Stimulated activated CD8-positive, alpha-beta memory T cell treated with anti-CD3 and anti-CD28 coated beads, Interleukin-4, amount 100 ng/mL, for 1 hour (primary cell): ENCODE measurements at places on chromosomes 11 and 22.

DNA sequence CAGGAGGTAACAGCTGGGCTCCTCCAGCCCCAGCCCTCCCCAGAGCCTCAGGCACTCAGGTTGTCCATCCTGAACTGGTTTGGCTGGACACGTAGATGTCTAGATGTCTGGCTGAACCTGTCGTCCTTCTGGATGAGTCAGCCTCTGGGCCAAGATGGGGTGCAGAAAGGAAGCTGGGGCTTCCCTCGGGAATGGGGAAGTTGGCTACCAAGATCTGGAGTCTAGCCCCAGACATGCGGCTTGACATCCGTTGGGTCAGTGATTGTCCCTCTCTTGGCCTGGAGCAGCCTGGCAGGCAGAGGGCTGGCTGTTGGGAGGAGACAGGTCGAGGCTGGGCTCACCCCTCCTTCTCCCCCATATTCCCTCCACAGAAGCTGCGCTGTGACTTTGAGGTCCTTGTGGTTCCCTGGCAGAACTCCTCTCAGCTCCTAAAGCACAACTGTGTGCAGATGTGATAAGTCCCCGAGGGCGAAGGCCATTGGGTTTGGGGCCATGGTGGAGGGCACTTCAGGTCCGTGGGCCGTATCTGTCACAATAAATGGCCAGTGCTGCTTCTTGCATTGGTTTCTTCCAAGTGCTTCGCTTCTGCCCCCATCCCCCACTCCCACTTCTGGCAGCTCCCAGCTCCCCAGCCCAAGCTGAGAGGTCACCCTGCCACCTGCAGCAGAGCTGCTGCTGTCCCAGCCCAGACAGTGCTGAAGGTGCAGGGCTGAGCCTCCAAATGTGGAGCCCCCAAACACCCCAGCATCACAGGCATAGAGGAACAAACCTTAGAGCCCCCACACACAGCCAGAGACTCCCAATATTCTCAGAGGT lies 1.3 kb downstream of the CST6 start:
- DNase-seq, result no peak

DNA sequence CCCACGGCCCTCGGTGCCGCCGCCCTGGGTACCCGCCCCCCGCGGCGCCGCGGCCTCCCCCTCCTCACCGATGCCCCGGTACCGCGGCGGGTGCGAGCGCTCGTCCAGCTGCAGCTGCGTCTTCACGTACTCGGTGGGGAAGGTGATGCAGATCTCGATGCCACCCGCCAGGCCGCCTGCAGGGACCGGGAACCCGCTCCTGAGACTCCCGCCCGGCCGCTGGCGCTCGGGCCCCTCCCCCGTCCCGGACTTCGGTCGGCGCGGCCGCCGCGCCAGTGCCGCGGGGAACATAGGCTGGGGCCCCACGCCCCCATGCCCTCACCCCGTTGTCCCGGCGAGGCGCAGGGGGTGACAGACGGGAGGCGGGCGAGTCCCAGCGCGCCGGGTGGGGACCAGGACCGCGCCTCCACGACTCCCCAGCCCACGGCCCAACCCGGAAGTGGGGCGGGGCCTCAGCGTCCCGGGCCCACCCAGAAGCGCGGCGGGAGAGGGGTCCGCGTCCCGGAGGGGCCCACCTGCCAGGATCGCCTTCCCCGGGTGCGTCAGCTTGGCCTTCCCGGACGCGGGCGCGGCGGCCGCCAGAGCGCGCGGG lies 375 bp downstream of the SLC25A1 start:
- DNase-seq, result no peak

DNA sequence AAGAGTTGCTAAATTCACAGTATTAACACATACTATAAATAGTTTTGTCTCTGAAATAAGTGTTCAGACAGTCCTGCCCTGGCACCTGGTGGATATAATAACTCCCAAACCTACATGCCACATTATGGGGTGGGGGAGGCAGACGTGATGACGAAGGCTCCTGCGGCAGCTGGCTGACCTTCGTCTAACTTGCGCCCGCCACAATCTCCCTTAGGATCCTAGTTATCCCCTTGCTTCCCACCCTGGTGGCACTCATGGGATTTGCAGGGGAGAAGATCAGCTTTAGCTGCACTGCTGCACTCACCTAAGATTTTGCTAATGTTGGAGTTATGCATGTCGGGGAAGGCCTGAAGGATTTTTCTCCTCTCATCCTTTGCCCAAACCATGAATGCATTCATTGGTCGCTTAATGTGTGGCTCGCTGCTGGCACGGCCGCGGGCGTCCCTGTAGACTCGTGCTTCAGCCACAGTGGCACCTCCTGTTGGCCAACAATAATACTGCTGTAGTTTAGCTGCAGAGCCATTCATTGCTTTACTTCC lies 367.6 kb downstream of the SOX6 start:
- no peak for DNase-seq

GRCh38 chr11:4074266-4074665 lies 20.3 kb upstream of the RRM1 start:
- DNase-seq, result no peak

- no peak for DNase-seq
Observed at GRCh38 chr11:46860218-46860617, 14.1 kb upstream of the CKAP5 start.

GRCh38 chr11:110090466-110091026 lies 2.6 kb upstream of the ZC3H12C start:
- no peak for DNase-seq

DNA sequence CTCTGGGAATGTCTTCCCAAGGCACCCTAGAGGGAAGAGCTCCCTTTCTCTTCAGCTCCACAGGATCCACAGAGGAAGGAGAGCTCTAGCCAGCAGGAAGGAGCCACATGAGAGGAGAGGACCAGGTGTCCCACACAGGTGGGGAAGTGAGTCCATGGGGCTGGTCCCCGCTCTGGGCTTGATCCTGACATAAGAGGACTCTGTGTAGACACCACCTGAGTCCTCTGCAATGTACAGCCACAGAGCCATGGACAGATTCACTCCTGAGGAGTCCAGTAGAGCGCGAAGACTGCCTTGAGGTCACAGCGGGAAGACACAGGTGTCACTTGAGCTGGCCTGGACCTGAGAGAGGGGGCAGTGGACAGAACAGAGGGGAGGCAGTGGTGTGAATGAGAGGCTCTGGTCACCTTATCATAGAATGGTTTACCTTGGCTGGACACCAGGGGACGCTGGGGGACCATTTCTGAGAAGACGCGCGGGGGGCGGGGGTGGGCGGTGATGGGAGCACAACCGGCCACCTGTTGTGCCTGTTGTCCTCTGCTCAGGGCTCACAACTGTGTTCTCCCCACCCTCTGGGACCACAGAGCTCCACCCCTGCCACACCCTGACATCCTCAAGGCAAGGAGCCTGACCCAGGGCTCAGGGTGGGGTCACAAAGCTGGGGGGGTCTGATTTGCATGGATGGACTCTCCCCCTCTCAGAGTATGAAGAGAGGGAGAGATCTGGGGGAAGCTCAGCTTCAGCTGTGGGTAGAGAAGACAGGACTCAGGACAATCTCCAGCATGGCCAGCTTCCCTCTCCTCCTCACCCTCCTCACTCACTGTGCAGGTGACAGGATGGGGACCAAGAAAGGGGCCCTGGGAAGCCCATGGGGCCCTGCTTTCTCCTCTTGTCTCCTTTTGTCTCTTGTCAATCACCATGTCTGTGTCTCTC lies 128.2 kb downstream of the ZNF280B start:
- no peak for DNase-seq

GRCh38 chr22:42754658-42755057 lies 34.0 kb upstream of the A4GALT start:
- no peak for DNase-seq

DNA sequence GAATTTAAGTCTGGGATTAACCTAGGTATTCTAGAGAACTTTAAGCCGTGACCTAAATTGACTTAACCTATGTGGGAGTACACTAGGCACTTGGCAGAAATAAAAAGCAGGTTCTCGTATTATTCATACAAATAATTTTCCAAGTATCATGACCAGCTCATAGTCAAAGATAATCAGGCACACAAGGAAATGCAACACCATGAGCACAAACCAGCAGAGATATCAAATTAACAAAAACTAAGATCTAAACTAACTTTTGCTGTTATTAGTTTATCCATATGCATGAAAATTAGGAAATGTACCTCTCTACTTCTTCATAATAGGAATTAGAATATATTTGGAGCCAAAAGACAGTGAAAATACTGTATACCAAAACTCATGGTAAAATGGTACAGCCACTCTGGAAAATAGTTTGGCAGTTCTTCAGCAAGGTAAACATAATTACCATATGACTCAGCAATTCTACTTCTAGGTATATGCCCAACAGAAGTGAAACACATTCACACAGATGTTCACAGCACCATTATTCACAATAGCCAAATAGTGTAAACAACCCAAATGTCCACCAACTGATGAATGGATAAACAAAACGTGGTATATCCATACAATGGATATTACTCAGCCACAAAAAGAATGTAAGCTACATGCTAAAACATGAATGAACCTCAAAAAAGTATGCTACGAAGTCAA lies 154.1 kb downstream of the ENTHD1 start:
- DNase-seq, result no peak

DNA sequence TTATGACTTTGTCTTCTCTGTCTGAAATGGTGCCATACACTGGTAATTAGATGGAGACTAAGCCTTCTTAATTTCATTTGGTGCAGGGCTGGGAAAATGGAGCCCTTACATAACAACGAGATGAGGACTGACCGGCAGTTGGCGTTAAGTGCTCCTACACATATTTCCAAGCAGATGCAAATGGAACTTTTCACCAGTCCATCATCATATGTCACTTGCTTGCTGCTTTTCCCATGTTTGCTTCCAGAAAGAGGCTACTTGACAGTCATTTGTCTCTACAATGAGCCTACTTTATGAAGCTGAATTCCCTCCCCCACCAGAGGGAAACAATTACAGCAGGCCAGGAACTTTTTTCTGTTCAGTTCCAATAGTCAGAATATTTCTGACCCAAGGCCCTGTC lies 32.6 kb downstream of the SVIP start:
- DNase-seq, result no peak

- no peak for DNase-seq
Observed at GRCh38 chr11:64472593-64473455, 113.9 kb downstream of the RPS6KA4 start.

- DNase-seq, result no peak
Observed at GRCh38 chr11:85751724-85752123, 59.2 kb downstream of the SYTL2 start.

DNA sequence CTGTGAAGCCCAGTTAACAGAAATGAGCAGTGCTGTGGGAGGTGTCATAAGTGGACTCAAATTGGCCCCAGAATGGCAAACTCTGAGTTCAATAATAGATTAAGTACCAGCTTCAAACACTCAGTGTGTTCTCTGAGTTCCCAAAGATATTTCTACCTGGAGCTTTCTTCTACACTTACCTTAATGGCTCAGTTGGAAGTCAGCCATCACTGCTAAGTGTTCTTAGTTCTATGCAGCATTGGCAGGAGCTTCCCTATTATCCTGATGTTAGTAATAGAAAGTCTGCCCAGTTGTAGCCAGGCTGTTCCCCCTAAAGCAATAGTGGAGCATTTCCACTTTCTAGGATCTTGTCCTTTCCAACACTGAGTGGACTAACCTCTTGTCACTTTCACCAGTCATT lies 9.7 kb upstream of the PIK3IP1 start:
- no peak for DNase-seq

DNA sequence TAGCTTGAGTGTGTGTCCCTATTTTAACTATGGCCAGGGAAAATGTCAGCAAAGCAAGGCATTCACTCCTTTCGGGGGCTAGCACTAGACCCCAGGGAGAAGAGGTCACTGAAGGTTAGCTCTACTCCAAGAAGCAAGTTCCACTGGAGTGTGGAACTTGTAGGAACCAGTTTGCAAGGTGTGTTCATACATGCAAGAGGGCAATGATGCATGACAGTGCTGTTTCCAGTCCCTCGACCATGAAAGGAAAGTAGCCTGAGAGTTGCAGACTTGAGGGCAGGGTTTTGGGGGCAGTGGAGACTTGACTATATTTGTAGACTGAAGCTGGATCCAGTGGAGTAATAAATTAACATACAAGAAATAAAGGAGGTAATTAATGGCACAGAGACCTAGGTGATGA lies 21.6 kb upstream of the SLC36A4 start:
- DNase-seq, result no peak

DNA sequence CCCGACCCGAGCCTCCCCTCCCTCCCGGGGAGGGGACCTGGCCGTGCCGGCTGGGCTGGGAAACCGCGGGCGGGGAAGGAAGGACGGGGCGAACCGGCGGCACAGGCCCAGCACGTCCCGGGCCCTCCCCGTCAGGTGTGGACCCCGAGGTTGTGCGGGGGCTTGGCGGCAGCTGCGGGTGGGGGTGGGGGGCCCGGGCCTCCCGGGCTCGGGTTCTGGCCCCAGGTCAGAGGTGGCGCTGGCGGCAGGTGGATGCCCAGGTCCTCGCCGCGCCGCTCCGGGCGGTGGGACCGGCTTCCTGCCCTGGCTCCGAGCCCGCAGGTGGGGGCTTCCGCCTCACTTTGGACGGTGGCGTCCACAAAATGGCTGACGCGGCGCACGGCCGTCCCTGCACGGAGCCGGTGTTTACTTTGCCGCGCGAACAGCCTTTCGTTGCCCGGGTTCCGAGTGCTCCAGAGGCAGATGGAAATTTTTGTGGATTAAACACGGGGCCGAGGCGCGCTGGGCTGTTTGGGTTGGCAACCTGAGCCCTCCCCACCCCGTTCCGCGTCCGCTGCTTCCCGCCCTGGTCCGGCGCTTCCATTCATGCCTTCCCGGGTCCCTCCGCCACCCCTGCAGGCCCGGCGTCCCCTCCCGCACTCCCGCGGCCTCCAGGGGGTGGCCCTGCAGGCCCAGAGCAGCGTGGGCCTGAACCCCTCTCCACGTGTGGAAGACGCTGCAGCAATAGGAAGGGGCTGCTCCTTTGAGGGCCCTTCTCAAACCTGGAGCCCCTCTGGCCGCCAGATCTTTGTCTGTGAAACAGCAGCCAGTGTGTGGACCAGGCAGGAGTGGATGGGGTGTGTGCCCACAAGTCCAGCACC lies 92.0 kb upstream of the KCNQ1OT1 start:
- no peak for DNase-seq

DNA sequence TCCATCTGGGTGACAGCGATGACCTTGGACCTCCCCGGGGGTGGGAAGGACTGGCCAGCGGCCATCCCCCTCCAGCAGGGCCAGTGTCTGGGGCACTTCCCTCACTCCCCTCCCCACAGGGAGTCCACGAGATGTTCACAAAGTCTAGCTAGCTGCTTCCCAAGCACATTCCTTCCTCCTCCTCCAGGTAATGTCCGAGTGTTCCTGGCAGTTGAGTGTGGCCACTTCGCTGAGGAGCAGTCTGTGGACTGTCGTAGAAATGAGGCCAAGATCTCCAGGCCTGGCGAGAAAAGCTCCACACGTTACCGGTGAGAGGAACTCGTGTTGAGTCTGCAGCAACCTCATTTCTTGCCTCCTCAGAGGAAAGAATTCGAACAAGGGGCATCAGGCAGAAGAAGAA lies 425.5 kb downstream of the BRD1 start:
- no peak for DNase-seq

DNA sequence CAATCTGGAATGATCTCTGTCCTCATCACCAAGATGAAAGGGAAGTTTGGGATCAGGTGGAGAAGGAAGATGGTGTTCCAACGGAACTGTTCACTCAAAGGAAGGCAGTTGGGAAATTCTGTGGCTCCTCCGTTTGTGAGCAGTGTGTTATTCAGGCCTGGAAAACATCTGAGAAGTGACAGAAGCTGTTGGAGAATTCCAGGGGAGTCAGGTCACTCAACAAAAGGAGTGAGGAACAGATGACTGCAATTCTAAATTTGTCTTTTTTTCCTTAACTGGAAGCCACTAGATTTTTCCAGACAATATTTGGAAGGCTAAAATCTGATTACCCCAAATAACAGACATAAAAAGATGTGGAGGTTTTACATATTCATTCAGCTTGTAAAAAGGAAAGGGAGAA lies 107.8 kb downstream of the CD44 start:
- DNase-seq, result no peak

- no peak for DNase-seq
Observed at GRCh38 chr11:77775936-77776335, 44.6 kb downstream of the RSF1 start.
